ENCODE measurements at places on chromosomes 13 and 19.

GRCh38 chr19:33691736-33692135 lies 70.0 kb downstream of the CHST8 start:
- no peak for DNase-seq

- no peak for DNase-seq
These were observed 6.0 kb upstream of the IGLON5 start for GRCh38 chr19:51305479-51305878.

- DNase-seq = peak; percentile 97
These were observed 4.9 kb upstream of the TNFSF14 start for GRCh38 chr19:6674868-6675305.

- DNase-seq = no peak
These were observed 337.3 kb upstream of the DACH1 start for GRCh38 chr13:72204291-72204690.

DNA sequence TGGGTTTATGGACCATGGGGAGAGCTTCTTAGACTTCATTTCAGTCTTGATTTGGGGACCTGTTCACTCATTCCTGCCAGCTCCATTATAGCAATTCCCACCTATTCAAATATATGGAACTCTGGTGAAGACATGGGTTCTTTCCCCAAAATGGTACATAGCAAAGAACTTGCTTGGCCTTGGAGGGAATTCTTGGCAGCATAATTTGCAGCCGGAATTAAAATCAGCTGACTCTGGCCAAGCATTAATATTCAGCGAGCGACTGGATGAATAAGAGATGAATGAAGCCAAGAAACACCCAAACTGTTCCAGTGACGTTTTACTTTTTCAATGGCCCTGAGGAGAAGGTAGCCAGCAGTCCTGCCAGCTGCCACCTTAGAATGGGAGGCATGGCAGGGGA lies 88.4 kb upstream of the SOX1 start:
- DNase-seq = no peak

DNA sequence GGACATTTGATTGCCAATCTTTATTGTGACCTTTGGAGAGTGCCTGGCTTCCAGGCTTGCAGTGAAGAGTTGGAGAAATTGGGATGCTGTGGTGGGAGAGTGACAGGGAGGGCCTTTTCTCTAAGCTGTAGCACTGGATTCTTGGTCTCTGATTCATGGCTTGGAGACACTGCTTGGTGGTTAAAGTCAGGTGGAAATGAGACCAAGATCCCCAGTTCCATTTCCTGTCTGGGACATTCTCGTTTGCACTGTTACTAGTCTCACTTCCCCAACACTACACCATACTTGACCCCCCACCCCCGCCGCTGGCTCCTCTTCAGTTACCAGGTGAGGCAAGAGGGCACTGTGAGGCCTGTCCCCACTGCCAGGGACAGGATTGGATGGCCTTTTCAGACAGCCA lies 2.9 kb downstream of the SUPT5H start:
- DNase-seq = no peak

DNA sequence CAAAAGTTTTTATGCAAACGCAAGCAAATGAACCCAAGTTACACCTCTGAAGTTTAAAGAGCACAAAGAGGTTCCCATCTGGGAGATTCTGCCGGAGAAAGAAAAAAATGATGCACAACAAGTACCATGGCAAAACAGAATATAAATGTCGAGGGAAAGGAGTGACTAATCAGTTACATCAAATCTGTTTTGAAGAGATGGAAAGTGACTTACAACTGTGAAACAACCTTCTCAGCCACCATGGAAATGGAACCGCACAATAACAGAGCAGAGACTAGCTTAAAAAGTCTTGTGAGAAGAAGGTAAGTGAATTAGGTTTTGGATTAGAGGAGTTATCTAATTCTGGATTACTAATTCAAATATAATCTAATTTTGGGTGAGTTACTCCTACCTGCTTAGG lies 2.4 kb downstream of the HSPH1 start:
- no peak for DNase-seq

Data from hematopoietic multipotent progenitor cell treated with erythropoietin and hydrocortisone succinate and interleukin-3 and kit ligand, for 4 days (in vitro differentiated cells).